ENCODE measurements at places on chromosomes 3 and 15.

- DNase-seq = no peak
These were observed 695.2 kb downstream of the TUSC7 start for GRCh38 chr3:117404730-117405129.

GRCh38 chr3:63687278-63688225, 35.1 kb downstream of the SNTN start:
- DNase-seq = no peak

- no peak for DNase-seq
These were observed 23.7 kb downstream of the ARRDC4 start for GRCh38 chr15:97984157-97984556.

DNA sequence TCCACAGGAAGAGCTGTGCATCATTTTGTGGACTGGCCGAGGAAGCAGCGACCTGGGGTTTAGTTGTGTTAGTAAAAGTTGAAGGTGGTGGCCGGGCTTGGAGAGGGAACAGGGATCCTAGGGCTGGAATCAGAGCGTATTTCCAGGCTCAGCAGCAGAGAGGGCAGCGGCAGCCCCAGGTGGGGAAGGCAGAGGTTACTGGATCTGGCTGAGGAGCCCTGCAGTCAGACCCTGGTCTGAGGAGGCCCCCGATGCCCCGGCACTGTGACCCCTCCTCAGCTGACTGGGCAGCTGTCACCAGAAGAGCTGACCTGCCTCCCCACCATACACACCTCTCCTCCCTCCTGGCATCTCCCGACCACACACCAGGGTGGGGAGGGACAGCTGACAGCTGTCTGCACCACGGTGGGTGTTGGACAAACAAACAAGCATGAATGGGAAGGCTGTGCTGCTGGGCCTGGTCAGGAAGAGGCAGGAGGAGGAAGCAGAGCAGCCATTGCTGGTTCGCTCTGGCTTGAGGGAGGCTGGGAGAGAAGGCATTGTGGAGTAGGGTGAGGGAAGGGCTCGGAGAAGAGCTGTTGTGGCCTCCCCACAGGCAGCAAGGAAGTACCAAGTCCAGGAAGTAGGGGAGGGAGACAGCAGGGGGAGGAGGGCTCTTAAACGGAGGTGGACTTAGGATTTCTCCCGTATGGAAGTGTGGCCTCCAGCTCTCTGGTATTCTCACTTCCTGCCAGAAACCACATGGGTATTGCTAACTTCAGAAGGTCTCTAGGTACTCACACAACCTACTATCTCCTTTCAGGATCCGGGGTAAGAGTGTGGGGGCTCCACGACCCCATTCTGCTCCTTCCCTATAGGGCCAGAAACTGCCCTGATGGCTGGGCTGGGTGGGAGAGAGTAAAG, 49.5 kb upstream of the HACD2 start:
- DNase-seq = no peak

GRCh38 chr15:93031103-93031464, 57.9 kb downstream of the RGMA start:
- no peak for DNase-seq
